ENCODE measurements at places on chromosomes 13 and 19.
A peak's percentile ranks its signal among the peaks of the same experiment; 100 is the strongest.

DNA sequence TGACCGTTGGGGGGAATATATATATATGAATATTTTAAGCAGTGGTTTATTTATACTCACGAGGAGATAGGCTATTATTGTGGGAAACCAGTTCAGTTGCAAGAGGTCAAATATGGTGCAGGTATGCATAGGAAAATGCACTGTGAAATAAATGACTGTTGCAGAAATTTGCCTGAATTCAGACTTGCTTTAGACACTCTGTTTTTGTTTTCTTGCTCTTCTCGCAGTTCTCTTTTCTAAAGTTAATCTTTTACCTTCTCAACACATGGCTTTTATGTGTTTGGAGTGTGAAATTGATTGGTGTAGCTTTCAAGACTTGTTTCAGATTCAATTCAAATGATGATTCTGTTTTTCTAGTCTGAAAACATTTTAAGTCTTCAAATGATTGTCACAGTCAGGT lies 109.7 kb downstream of the LRCH1 start:
- DNase-seq = no peak

DNA sequence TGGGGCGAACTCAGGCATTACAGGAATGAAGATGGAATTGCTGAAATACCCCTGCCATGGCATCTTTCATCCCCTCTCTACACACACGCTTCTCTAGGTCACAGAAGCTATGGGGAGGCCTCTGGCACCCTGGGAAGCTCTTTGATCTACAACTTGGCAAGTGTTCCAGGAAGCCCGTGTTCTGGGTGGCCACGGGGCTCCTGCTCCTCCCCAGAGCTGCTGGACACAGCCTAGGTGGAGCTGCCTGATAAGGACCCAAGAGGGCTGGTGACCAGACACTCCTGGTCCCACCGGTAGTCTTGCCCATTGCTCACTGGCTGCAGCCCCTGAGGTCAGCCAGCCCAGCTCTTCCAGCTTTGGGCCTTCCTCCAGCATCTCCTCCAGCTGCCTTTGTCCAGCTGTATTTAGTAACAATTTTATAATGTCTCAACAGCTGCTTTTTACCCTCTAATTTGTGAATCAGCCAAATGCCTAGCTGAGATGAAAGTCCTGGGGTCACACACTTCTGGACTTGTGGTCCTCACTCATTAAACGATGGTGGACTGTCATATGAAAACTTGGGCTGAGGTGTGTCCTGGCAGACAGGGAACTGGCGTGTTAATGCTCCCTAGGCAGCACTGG lies 72.8 kb upstream of the SPATA13 start:
- DNase-seq = no peak

GRCh38 chr13:75872980-75873379 lies 236.8 kb downstream of the LMO7 start:
- no peak for DNase-seq

DNA sequence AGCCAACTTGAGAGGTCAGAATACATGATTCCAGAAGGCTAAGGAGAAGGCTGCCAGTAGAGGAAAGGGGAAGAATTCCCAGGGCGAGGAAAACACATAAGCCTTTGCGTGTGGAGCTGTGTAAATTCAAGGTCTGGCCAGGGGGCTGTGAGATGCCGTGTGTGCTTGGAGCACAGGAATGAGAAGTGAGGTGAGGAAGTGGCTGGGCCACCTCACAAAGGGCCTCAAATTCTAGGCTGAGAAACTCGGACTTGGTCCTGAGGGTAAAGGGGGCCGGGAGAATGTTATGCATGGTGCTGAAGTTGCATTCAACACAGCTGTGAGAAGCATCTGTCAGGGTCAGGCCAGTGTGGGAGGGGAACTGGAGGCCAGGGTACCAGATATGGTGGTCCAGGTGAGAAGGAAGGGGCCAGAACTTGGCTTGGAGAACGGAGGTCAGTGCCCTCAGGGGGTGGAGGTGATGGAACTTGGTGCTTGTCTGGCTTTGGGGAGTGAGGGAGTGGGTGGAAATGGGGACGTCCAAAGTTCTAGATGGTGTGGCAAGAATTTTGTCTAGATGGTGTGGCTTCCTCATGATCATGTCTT lies 4.9 kb upstream of the ZNF580 start:
- DNase-seq = no peak

- peak; percentile 78 for DNase-seq
These were observed 15.2 kb downstream of the UPF1 start for GRCh38 chr19:18846862-18847548.

DNA sequence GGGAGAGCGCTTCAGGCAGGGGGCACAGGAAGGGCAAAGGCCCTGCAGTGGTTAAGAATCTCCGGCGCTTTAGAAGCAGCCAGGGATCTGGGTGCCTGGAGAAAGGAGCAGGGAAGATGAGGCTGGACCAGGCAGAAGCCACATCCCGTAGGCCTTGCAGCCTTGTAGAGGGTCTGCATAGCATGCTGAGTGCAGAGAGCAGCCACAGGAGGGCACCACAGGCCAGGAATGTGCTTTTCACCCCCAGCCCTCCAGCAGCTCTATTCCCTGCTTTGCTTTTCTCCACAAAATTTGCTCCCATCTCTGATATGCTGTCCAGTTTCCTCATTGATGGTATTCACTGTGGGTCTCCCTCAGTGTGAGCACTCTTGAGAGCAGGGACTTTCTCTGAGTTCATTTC lies 5.7 kb downstream of the WDR62 start:
- DNase-seq = peak; percentile 62

DNA sequence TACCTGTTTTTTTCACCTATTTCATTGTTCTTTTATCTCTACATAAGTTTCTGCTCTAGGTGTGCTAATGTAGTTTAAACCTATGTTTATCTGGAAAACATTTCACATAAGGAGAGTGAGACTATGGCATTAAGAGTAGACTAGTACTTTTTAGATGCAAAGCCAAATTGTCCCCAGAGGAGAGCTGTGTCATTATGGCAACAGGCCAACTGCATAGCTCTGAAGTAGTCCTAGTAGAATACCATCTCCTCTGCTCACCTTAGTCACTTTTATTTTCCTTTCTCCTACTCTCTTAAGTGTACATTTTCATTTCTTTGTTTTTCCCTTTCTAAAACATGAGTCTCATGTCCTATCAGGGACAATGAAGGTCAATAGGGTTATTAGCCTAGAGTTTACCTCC lies 123.1 kb downstream of the ITGBL1 start:
- no peak for DNase-seq

GRCh38 chr13:112771139-112771876 lies 81.5 kb downstream of the ATP11A start:
- DNase-seq = no peak

GRCh38 chr13:93039131-93039530 lies 187.5 kb upstream of the GPC6 start:
- DNase-seq = no peak

- no peak for DNase-seq
These were observed 30.1 kb downstream of the GSX1 start for GRCh38 chr13:27822258-27822872.

GRCh38 chr13:43132257-43132656 lies 108.9 kb downstream of the DNAJC15 start:
- DNase-seq = peak; percentile 64
